ENCODE measurements at places on chromosomes 2 and 18.
A peak's percentile ranks its signal among the peaks of the same experiment; 100 is the strongest.

DNA sequence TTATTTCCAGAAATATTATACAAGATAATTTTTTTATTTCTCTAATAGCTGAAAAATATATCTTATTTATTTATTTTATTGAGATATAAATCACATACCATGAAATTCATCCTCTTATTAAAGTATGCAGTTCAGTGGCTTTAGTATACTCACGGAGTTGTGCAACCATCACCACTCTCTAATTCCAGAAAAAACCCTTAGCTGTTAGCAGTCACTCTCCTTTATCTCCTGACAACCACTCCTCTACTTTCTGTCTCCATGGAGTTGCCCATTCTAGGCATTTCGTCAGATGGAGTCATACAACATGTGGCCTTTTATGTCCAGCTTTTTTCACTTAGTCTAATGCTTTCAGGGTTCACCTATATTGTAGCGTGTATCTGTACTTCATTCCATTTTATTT lies 66.5 kb downstream of the TCF7L1 start:
- no peak for DNase-seq

DNA sequence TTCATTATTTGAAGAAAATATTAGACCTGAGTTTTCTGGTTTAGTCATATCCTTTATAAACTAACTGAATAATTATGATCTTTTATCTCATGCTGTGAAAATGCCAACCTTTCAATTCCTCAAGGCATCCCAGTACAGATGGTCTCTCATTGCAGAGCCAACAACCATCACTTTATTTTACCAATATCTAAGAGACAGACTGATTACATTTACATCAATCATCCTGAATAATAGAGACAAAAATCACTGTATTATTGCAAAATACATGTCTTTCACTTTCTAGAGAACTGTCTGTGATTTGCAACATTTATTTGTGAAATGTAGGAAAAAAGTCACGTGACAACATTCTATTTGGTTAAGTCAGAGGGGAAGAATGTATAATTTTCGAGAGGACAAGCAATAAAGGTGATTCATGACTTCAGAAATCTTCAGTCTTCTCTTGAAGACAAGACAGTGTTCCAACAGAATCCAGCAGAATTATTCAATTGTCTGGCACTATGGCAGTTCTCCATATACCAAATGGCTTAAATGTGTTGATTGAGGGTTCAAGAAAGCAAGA lies 503.6 kb upstream of the SYT4 start:
- DNase-seq, result no peak

DNA sequence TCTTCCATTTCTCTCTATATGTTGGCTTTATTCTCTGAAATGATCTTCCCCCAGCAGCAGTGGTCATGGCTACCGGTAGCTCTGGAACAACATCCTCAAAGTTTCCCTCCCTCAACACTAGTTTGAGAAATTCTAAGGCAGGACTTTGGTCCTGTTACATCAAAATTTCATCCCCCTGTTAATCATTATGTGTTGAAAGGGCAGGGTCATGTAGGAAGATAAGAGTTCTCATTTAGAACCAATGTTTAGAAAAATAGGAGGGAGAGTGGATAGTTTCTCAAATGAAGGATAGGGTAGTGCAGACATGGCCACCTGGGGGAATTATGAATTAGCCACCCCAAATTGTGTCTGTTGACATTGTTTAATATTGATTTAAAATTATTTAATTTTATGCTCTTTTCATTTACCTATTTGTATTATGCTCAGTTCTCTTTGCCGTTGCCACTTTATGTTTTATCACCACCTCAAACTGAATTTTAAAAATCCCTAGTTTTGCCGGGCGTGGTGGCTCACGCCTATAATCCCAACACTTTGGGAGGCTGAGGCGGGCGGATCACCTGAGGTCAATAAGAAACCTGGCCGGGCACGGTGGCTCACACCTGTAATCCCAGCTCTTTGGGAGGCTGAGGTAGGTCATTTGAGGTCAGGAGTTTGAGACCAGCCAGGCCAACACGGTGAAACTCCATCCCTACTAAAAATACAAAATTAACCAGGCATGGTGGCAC lies 22.3 kb downstream of the EML4 start:
- DNase-seq, result no peak

GRCh38 chr18:6917072-6917471 lies 187.6 kb downstream of the ARHGAP28 start:
- DNase-seq, result no peak

- DNase-seq, result no peak
These were observed 17.3 kb downstream of the CDH20 start for GRCh38 chr18:61350578-61350977.

GRCh38 chr2:16238001-16238761 lies 297.8 kb downstream of the MYCN start:
- no peak for DNase-seq

- no peak for DNase-seq
These were observed 19.6 kb downstream of the CEP68 start for GRCh38 chr2:65075605-65076344.

GRCh38 chr2:183227176-183227575 lies 102.9 kb downstream of the NUP35 start:
- no peak for DNase-seq

GRCh38 chr18:22185273-22185672 lies 15.9 kb downstream of the GATA6 start:
- DNase-seq, result peak; percentile 46

DNA sequence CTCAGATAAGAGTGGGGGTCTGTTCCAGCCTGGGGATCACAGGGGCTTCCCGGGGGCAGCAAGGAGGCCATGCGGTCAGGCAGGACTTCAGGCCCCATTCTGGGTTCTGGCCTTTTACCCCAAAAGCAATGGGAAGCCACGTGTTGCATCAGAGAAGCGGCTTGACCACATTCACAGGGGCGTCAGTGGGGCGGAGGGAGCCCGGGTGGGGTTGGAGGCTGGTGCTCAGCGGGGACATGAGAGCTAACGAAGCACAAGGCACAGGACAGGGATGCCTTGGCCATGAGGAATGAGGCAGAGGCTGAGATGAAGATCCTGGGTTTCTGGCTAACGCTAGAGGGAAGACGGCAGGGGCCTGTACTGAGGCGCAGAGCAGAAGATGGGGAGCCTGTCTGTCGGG lies 6.1 kb downstream of the HJURP start:
- DNase-seq, result no peak

DNA sequence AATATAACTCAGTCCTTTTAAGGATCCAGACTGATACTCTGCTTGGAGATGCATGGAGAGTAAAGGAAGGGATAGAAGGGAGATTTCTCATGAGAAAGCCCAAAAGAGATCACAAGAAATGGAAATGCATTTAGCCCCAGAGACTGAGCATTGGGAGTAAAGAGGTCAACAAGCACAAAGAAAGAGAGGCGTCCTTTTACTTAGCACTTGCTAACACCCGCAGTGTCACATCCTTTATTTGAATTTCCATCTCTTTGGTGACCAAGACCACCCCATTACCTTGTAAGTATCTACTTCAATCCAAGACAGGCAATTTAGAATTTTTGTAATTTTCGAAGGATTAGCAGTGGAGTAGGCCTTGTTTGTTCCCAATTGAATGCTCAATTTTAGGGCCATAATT lies 111.8 kb upstream of the DCC start:
- DNase-seq, result no peak

- DNase-seq, result no peak
These were observed 15.3 kb downstream of the FHL2 start for GRCh38 chr2:105383432-105384166.
